ENCODE measurements at places on chromosomes 3 and 15. TPM values are rescaled to one million over a fixed set of nuclear protein-coding genes. Genes with fewer than 3 reads are reported as not detected.

DNA sequence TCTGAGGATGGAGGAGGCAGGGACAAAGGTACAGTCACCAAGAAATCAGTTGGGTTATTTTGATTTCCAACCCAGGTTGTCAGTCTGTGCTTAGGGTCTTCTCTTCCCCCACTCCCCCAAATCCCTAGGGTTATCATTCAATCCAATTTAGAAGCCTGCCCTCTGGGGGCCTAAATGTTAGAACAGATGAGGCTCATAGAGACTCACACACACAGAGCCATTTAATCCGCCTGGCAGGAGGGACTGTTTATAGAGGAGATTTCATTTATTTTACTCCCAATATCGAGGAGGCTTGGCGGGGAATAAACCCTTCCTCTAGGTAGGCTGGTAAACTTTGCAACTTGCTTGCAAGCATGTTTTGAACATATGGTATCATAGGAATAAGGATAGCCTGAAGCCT lies 52.8 kb downstream of the RHCG start:
- DNase-seq, result no peak

DNA sequence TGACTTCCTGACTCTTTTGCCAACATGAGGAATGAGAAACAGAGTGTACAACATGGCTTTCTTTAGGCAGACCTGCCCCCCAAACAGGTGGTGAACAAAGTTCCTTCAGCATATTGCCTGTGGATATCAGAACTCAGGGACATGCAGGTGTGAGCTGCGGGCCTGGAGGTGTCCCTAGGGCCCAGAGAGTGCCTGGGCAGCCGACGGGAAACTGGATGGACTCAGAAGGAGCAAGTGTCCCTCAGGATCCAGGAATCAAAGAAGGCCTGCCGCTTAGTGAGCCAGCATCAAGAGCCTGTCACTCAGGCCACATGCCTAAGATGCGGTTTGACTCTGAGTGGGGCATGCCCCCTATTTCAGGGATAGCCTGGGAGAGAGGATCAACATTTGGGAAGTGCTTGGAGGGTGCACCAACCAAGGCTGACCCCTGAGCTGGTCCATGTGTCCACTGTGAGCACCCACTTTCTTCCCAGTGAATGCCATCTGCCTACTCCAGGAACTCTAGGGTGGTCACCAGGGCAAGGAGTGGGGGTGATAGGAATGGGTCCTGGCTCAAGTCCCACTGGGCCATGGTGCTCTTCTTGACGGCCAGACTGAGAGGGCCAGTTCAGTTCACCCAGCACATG lies 16.1 kb upstream of the POLR2M start:
- no peak for DNase-seq

The TRIM42 gene
- total RNA-seq, result not detected

DNA sequence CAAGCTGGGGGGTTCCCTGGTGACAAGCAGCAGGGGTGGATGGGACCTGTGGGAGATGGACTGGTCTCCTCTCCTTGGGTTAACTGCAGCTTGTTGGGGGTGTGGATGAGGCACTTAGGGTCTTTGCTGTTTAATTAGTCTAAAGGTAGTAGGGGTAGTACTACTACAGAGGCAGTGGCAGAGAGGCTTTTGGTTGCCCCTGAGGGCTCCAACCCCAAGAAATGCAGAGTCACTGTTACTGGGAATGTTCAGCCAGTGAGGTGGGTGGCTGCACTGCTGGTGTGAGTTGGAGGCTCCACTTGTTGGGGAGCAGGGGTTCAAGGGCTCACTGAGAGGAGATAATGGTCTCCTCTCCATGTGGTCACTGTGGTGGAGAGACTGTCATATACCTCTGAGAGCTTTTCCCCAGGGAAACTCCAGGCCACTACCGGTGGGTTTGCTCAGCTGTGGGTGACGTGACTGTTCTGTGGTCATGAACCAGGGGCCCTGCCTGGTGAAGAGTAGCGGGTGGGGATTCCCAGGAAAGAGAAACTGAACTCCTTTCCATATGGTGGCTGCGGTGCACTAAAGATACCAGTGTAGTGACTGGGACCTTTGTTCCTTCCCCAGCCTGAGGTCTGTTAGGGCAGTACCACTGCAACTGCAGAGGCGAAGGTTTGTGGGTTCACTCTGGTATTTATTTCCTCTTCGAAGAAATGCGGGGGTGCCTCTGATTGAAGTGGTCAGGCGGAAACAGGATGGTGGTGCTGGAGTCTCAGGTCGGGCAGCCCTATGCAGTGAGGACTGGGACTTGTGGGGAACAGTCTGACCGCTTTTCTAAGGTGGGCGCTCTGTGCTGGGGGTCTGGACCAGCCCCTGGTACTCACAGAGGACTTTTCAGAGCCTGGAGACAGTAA lies 68.9 kb upstream of the TNFSF10 start:
- DNase-seq, result no peak

The GABRB3 gene
- total RNA-seq, result 1.8 TPM

- DNase-seq, result no peak
Measured at GRCh38 chr3:102081572-102082289, 232.4 kb downstream of the NFKBIZ start.

The PRR20G gene
- total RNA-seq, result not detected

The UBA7 gene
- 79.2 TPM for total RNA-seq

- DNase-seq, result no peak
Measured at GRCh38 chr3:125179143-125179883, 33.2 kb downstream of the SLC12A8 start.

GRCh38 chr15:76139368-76140073 lies 79.7 kb downstream of the TMEM266 start:
- peak; percentile 59 for DNase-seq

The CD200 gene
- total RNA-seq, result 19.2 TPM

- DNase-seq, result no peak
Measured at GRCh38 chr3:146037697-146038096, 123.3 kb downstream of the PLOD2 start.

GRCh38 chr15:83477808-83478537 lies 30.8 kb downstream of the SH3GL3 start:
- DNase-seq, result no peak

The LXN gene
- 18.0 TPM for total RNA-seq

DNA sequence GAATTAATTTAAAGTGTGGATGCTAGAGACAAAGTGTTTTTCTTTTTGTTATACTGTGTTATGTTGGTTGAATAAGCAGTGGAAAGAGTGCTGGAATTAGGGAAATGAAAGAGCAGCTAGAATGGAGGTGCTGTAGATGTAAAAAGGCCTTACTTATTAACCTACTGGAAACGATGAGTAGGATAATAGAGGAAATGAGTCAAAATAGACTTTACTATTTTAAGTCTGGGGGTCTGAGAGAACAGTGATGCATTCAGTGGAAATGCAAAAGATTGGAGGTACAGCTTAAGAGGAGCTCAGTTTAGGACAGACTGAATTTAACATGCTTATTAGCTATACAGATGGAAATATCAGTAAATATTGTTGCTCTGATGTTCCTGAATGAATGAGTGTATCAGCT lies 674.0 kb downstream of the OTOL1 start:
- DNase-seq, result no peak

The NMNAT3 gene
- 31.2 TPM for total RNA-seq

DNA sequence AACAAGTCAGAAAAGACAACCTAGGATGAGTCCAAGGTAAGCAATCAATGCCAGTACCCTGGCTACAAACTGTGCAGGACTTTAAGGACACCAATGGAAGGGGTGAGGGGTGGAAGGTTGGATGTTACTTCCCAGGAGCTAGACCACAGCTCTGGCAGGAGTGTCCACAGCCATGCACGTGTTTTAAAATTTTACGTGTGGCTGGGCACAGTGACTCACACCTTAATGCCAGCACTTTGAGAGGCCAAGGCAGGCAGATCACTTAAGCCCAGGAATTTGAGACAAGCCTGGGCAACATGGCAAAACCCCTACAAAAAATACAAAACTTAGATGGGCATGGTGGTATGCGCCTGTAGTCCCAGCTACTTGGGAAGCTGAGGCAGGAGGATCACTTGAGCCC lies 14.7 kb upstream of the HDC start:
- DNase-seq, result no peak

GRCh38 chr3:60760145-60760544 lies 491.1 kb downstream of the FHIT start:
- no peak for DNase-seq

GRCh38 chr3:171348121-171348520 lies 112.1 kb downstream of the TNIK start:
- DNase-seq, result no peak

The TRPM7 gene
- total RNA-seq, result 51.4 TPM

The PRICKLE2 gene
- total RNA-seq, result 27.3 TPM

The MYLK gene
- total RNA-seq, result 118 TPM

The PRR23C gene
- total RNA-seq, result not detected

DNA sequence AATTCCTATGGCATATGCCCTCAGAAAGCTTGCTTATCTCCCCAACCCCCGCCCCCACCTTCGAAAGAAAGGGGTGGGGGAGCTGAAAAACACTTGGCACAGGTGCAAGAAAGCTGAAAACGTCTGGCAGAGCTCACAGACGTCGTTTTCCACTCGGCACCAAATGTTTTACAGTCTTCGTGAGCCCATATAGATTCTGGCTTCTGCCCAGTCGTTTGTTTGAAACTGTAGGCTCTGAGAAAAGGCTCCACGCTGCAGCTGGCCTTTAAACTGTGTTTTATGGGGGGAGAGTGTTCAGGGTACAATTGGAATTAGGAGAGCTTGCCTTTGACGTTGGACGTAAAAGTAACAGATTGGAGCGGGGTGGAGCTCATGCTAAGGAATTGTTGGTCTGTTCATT lies 130.3 kb downstream of the MDFIC2 start:
- no peak for DNase-seq

DNA sequence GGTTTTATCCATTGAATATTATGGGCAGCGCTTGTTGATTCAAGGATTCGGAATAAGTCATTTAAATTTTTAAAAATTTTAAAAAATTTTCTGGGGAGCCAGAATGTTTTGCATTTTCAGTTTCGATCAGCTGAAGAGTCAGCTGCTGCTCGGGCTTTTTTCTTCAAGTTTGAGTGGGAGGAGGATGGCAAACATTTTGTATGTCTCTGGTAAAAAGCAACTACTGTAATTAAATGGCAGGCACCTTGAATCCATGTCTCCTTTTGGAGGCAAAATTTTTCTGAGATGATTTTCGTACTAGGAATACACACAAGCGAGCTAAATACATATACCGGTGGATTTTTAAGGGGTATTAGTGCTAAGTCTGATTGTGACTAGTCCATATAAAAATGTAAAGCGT lies 612 bp downstream of the C3orf38 start:
- DNase-seq, result no peak

The PCLAF gene
- 1.6 TPM for total RNA-seq

DNA sequence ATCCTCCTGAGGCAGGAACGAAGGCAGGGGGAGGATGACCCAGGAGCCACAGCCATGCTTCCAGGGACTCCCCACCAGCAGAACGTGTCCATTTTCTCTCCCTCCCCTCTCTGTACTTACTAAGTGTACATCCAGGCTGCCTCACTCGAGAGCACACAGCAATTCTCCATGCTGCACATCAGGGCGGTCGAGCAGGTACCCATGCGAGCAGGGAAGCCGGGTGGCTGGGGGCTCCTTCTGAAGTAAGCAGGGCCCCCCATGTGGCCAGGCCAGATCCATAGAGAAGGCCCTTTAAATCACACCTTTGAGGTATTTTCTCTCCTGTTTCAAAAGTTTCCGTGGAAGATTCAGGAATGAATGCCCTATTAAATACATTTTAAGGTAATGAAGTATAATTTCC lies 41.2 kb upstream of the SLC6A11 start:
- DNase-seq, result no peak

GRCh38 chr15:70280781-70281180 lies 183.1 kb upstream of the TLE3 start:
- no peak for DNase-seq

DNA sequence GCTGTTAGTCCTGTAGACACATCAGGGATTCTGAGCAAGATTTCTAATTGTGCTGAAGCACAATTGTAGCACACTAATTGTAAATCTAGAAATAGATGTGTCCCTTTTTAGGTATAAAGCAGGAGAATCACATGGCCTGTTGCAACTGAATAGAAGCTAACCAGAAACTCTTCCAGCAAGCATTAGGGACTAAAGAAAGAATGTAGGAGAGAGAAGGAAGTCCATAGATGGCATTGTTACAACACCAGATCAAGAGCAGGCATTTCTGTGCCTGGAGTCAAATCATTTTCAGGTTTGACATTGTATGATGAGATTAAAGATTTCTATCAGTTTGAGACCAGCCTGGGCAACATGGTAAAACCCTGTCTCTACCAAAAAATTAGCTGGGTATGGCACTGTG lies 27.4 kb downstream of the CALML4 start:
- DNase-seq, result no peak

DNA sequence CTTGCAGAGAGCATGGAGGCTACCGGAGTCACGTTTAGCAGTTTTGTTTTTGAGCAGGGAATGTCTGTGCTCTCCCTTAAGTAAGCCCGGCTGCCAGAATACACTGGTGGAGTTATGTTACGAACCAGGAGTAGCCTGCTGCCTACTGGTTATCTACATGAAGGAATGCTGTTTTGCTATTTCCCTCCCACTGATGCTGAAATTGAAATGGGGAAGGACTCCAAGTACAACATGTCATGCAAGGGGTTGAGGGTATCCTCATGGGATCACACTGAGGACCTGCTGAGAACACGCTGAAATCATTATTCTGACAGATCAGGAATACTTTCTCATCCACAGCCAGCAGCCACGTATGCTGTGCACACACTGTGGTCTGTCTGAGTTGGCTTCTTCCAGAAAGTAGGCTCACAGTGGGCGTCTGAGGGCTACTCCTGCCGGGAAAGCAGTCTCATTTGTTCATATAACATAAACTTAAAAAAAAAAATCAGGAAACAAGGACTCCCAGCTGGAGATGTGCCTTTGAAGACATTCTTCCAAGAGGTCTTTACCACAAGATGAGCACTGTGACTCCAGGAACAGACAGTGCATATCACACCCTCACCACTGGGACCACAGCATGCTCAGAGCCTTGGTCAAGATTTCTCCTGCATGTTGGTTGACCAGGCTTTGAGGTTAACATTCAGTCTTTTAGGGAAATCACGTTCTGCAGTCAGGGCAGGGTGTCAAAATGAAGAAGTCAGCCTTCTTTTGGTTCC lies 300.4 kb upstream of the RASGRP1 start:
- peak; percentile 69 for DNase-seq

DNA sequence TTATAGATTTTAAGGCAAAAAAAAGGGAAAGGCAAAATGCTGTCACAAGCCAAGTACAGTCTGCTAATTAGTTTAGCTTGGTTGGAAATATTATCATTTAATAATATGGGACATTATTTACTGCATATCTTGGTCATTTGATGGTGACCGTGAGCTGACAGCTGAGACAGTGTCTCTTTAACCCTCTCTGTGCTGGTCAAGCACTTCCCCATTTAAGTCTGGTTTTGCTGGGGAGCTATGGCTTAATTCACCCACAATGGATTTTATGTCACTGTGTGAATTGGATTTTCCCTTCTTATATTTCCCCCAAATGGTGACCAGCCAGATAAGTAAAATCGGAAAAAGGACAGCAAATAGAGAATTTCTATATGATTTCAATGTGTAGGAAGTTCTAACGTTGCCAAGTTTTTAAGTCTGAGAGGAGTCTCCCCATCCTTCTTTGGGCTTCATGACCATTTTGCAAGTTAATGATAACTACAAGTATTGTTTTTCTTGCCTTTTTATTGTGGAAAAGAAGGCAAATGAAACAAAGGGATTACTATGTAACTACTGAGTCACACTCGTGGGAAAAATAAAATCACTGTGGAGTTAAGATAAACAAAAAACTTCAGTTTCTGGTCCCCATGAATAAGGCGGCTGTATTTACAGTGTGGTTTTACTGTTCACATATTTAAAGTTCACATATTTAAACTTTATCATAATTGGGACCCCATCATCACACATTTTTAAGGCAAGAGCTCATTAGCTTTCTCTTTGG lies 373.5 kb downstream of the NR2F2 start:
- DNase-seq, result no peak

- no peak for DNase-seq
Measured at GRCh38 chr3:81863756-81864155, 102.3 kb upstream of the GBE1 start.

Measured in ovary (tissue), 10 donors.